ENCODE measurements at places on chromosomes 1 and 21.

DNA sequence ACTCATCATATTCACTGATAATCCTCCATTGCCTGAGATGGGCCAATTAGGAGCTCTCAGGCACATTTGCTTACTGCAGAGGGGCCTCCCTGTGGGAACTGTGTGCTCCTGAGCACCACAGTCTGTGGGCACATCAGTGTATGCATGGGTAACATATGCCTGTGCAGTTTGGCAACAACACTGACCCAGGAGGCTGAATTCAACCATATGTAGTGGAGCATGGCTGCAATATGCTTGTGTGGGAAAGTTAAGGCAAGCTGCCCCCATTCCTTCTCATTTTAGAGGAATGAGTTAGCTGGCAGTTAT lies 11.8 kb upstream of the FMOD start:
- DNase-seq: no peak

- no peak for DNase-seq
Observed at GRCh38 chr1:115647919-115648650, 6.3 kb downstream of the VANGL1 start.

DNA sequence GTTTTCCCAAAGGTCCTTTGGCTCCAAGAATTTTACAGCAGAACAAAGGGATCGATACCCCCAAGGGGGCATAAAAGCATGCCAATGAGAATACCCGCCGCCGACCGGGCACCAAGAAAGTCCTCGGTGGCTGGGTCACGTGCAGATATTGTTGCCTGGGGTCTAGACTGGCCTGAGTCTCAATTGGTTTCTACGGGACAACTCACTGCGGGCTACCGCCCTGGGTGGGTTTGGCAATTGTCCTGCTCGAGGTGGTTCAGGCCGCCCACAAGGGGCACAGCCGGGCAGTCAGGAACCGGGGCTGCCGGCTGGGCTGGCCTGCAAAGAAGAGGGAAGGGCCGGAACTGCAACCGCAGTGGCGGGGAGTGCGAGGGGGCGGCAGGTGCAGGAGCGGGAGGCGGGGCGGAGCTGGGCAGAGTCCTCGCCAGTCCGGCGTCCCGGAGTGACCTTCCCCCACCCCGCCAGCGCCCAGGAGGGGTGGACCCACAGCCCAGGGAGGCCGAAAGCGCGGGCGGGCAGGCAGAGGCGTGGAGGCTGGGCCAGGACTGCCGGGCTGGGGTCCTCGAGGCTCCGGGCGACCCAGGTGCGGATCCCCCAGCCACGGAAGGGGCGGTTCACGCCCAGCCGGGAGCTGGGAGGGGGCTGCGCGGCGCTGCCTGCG lies 926 bp upstream of the ATP1B1 start:
- DNase-seq: peak; percentile 64

GRCh38 chr1:107622966-107623365 lies 342.0 kb downstream of the VAV3 start:
- DNase-seq: peak; percentile 64

DNA sequence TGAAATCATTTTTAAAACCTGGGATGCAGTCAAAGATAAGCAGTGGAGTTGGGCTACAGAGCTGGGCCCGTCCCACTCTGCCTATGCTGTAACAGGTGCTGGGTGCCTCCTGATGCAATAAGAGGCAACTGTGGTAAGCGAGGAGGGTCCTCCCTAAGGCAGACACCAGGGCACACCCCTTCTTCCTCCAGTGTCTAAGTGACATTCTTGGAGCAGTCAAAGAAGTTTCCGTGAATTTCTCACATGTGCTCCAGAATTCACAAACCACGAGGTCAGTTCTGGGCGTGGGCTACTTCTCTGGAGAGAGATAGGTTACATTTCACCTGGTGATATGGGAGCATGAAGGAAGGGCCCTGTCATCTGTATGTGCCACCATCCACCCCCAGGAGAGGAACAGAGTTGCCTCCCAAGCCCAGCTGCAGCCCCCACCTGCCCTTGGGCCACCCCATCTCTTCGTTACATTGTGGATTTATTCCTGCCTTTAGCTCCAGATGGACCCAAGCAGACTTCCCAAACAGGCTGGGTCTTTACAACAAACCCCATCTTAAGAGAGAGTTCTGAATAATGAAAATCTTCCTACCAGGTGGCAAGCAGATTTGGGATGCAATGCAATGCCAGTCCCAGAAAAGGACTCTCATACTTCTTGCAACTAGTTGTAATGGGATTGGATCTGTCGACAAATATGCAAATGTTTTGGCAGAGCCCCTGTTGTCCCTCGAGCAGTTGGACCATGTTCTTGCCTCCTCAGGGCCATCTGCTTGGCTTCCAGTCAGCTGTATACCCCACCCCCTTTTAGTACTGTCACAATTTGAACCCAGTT lies 82.5 kb upstream of the CNTN2 start:
- no peak for DNase-seq

DNA sequence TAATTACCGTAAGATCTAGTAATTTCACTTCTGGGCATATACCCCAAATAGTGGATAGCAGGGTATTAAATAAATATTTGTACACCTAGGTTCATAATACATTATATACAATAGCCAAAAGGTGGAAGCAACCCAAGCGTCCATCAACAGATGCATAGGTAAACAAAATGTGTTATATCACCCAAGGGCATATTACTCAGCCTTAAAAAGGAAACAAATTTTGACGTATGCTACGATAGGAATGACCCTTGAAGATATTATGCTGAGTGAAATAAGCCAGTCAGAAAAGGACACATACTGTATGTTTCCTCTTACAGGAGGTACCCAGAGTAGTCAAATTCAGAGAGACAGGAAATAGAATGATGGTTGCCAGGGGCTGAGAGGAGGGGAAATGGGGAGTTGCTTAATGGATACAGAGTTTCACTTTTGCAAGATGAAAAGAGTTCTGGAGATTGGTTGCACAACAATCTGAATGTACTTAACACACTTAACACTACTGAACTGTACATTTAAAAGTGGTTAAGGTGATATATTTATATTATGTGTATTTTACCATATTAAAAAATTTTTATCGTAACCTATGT lies 36.6 kb upstream of the KCTD3 start:
- DNase-seq: no peak

- DNase-seq: peak; percentile 72
Observed at GRCh38 chr1:180632326-180633056, 669 bp downstream of the XPR1 start.

GRCh38 chr1:211788626-211789025 lies 41.9 kb downstream of the LPGAT1 start:
- DNase-seq: no peak

DNA sequence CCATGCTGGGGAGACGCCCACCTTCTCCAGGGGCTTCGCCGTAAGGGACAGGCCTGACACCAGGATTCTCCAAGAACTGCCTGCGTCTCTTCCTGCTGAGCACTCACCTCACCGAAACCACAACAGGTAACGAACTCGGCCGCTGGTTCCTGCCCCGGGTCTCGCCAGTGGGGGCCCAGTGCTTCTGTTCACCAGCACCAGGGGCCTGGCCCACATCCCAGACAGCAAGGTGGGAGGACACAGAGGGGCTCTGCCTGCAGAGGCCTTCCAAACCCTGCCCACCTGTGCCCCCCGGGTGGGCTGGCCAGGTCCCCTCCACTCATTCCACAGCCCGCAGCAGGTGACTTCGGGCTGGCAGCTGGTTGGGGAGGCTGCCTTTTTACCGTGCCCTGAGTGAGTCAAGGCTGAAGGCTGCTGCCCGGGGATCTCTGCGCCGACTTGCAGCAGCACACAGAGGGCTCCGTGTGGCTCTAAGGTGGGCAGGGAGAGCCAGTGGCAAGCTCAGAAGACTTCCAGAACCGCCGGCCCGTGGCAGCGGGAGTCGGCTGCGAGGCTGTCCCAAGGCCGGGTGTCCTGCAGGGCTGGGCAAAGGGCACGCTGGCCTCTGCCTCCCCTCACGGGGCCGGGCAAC lies 14.7 kb upstream of the COL18A1 start:
- no peak for DNase-seq

- DNase-seq: peak; percentile 50
Observed at GRCh38 chr21:15592271-15592860, 137.4 kb upstream of the USP25 start.

DNA sequence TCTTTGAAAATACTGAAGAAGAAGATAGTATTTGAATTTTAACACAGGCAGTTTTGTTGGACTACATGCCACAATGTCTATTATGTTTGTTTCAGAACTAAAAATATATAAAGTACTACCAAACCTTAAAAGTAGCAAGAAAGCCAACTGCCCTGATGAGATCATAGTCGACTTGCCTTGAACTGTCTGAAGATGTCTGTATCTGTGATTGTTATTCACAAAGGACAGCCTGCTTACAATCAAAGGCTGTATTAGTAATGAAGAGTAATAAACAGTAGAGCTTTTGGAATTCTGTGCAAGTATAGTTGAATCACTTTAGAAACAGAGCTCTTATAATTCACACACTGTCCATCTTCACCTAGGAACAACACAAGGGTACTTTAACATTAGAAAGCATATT lies 228.3 kb downstream of the NCAM2 start:
- no peak for DNase-seq

DNA sequence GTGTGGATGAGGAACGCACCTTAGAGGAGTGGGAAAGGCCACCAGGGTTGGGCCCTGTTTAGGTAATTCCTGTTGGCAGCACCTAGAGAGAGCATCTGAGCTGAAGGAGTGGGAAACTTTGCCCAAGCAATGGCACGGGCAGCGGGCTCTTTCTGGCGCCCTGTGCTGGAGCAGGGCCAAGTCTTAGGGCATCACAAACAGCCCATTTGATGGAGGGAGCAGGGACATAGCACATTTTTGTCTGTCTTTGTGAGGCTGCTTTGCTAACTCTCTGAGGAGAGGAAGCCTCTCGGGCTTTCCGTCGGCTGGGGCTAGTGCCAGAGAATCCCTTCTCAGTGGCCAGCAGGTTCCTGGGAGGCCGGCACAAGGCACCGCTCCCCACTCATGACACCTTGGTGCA lies 22.5 kb upstream of the CNTN2 start:
- no peak for DNase-seq

DNA sequence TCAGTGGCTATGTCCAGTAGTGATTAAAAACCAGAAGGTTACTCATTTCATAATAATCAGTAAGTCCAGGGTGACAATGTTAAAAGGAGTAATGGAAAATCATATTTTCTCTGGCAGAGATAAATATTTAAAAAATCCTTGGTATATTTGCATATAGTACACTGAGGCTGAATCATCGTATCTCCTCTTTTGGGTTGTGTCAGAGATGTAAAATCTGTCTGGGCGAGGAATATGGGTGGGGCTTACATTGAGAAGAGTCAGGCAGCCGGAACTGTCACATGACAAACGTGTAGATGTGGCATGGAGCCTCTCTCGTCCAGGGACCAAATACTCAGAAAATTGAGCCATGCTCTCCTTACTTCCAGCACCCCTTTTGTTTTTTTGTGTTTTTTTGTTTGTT lies 120.9 kb downstream of the FMN2 start:
- DNase-seq: no peak

- no peak for DNase-seq
Observed at GRCh38 chr1:241714321-241715218, 62.5 kb downstream of the WDR64 start.

GRCh38 chr1:227191607-227192006 lies 126.7 kb downstream of the CDC42BPA start:
- DNase-seq: peak; percentile 85

- DNase-seq: no peak
Observed at GRCh38 chr1:27413004-27413403, 20.6 kb downstream of the GPR3 start.

DNA sequence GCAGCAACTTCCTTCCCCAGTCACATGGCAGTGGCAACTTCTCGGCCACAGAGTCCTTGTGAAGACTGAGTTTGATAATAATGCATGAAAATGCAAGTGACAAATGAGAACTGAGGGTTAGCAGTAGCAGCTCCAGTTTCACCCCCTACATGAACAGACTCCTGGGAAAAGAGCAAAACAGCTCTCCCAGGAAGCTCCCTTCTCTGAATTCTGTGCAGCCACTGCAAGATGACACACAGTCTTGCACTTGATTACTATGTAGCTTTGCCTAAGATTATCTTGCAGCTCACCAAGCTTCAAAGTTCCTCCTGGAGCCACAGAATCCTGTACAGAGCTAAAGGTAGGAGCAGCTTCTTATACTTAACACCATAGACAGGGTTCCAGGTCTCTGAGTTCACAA lies 4.7 kb downstream of the PGBD5 start:
- DNase-seq: no peak

GRCh38 chr1:109024646-109025045 lies 17.3 kb downstream of the WDR47 start:
- no peak for DNase-seq

GRCh38 chr21:33937146-33937545 lies 21.5 kb upstream of the ATP5PO start:
- no peak for DNase-seq

GRCh38 chr1:113219377-113219776 lies 146.4 kb downstream of the LRIG2 start:
- DNase-seq: no peak

GRCh38 chr1:21614419-21615115 lies 54.6 kb downstream of the RAP1GAP start:
- DNase-seq: peak; percentile 18
